Upper lobe of right lung (tissue), 1 donor: ENCODE measurements at places on chromosomes 16 and 17. TPM values are rescaled to one million over a fixed set of nuclear protein-coding genes. Genes with fewer than 3 reads are reported as not detected.
A peak's percentile ranks its signal among the peaks of the same experiment; 100 is the strongest.

The CRHR1 gene
- not detected for total RNA-seq

GRCh38 chr16:2236337-2237101, at the start of gene DNASE1L2:
DNASE1L2 (plus strand) TSS chr16:2236444; CDS start chr16:2236817, 373 bp downstream.
- DNase-seq: no peak
- H3K4me1 ChIP-seq: peaks cover 17% of the 10 kb centered on the region
- peaks cover 43% of the 10 kb centered on the region for H3K36me3 ChIP-seq
- peak within 1 kb of the TSS; percentile 8 for H3K4me3 ChIP-seq
- no peak within 1 kb of the TSS for H3K27ac ChIP-seq
- peaks cover 24% of the 10 kb centered on the region for H3K27me3 ChIP-seq

The TP53TG3 gene
- total RNA-seq: not detected

DNA sequence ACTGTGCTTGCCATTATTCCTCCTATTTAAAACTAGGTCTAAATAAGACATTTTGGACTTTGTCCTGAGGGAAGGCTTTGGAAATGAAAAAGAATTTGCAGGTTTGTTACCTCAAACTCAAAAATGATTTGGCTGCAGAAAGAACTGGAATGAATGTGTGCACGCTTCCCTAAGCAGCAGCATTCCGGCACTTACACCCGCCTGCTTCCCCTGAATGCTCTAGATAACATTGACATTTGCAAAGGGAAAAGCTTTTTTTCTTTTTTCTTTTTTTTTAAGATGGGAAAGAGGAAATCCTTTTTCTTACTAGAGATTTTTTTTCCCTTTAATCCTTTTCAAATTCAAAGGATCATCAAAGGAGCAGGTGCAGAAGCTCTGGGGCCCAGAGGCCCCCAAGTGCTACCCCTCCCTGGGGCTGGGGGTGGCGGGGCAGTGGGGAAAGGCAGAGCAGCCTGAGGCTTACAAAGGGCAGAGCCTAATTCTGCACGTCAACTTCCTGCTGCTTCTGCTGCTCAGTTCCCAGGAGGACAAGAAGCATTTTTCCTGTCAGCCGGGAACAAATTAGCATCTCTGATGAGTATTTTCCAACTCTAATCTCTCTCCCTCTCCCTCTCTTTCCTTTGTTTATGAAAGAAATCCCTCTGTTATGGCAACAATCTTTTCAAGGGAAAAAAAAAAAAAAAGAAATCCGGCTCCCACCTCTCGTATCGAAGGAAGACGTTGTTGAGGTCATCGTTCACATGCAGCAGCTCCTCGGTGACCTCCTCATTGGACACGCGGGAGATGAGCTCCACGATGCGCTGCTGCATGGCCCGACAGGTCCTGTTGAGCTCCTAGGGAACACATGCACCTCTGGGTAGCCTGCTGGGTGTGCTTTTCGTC, 32.1 kb upstream of the SREBF1 start:
- DNase-seq: no peak
- peaks cover 27% of the 10 kb centered on the region for H3K36me3 ChIP-seq
- no peaks in the 10 kb centered on the region for H3K4me1 ChIP-seq
- peak overlapping the region; percentile 20 for H3K27ac ChIP-seq
- H3K4me3 ChIP-seq: no peak overlapping the region

The AATK gene
- total RNA-seq: 72.5 TPM
